Activated T-cell treated with anti-CD3 and anti-CD28 coated beads for 24 hours (primary cell): ENCODE measurements at places on chromosomes 3 and 15.

GRCh38 chr15:68145706-68146105 lies 59.4 kb downstream of the CALML4 start:
- DNase-seq = no peak

GRCh38 chr3:141798448-141798845 lies 35.2 kb downstream of the GRK7 start:
- DNase-seq = no peak

GRCh38 chr3:100288288-100288894 lies 27.6 kb downstream of the TBC1D23 start:
- no peak for DNase-seq

- no peak for DNase-seq
Measured at GRCh38 chr3:78937475-78937874, 830.3 kb downstream of the ROBO1 start.

- no peak for DNase-seq
Measured at GRCh38 chr15:48433226-48433886, 102.1 kb downstream of the DUT start.

DNA sequence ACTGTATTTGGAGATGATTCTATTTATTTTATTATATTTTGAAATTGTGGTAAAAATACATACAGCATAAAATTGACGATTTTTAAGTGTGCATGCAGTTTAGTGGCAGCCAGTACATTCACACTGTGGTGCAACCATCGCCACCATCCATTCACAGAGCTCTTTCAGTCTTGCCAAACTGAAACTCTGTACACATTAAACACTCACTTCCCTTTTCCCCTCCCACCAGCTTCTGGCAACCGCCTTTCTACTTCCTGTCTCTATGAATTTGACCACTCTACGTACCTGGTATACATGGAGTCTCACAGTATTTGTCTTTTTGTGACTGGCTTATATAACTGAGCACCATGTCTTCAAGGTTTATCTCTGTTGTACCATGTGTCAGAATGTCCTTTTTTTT lies 303.3 kb upstream of the ATP10A start:
- no peak for DNase-seq
